Mesendoderm (in vitro differentiated cells): ENCODE measurements at places on chromosomes 13 and 19.
A peak's percentile ranks its signal among the peaks of the same experiment; 100 is the strongest.

GRCh38 chr19:11964858-11965645 is at the start of gene ZNF763:
Gene ZNF763, plus strand, starts transcription at chr19:11965040. Its CDS starts 169 bp downstream, at chr19:11965209.
- DNase-seq = peak; percentile 98

DNA sequence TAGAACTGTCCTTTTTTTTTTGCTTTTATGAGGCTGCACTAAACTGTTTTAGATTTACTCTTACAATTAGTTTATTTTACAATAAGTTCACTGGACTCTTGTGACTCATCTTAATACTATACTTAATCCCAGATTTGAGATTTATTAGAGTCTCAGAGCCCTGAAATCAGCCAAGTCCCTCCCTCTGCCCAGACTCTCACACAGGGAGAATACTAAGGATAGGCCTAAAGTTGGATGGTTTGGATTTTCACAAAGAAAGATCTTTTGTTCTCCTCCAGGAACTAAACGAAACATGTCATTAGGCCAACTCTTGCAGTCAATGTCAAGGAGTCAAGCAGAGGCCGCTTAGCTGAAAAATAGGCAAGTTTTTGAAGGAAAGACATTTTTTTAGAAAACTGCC is 42.7 kb upstream of the MIR17HG start:
- no peak for DNase-seq

DNA sequence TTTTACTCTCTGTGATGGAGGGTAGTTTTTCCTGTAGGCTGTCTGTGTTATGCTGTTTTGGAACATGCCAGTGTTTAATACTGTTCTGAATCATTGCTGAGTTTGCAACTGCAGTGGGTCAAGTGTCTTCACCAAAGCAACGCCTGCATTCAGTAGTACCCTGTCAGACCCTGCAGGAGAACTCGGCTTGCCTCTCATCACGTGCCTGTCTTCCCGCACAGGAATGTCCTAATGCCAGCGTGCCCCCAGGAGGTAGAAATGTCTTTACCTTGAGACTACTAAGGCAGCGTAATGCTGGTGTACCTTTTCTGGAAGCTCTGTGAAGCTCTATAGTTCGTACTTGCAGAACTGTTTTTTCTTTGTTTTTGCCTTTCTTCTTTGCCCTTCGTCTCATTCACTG is 42.3 kb downstream of the POLR1D start:
- peak; percentile 32 for DNase-seq

DNA sequence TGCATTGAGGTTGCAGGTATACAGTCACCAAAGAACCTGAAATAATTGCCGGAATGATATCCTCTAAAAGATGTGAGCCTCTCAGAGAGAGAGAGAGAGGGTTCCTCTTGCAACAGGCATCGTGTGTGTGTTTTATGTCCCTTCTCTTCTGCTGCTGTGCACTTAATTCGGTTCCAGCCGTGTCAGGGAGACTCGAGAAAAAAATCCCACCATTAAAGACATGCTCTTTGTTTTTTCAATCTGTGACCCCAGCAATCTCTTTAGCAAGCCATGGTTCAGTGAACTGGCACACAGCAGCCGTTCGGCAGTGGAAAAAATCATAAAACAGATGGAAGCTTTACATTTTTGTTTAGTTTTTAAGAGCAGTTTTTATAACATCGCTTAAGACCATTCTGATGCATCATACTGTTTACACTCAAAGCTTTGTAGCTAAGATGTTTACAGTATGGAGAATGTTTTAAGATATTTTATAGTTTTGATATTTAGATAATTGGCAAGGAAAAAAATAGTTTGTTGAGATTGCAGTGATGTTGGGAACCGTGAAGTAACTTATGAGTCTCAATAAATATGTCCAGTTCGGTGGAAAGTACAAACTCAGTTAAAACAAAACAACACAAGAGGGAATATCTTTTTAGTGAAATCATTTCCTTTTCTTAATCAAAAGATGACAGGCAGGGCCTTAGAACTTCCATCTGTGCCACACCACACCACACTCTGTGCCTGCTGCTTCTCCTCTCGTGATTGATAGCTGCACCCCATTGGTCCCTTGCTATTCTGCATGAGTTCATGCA is 31.2 kb upstream of the ZNF536 start:
- DNase-seq = no peak

DNA sequence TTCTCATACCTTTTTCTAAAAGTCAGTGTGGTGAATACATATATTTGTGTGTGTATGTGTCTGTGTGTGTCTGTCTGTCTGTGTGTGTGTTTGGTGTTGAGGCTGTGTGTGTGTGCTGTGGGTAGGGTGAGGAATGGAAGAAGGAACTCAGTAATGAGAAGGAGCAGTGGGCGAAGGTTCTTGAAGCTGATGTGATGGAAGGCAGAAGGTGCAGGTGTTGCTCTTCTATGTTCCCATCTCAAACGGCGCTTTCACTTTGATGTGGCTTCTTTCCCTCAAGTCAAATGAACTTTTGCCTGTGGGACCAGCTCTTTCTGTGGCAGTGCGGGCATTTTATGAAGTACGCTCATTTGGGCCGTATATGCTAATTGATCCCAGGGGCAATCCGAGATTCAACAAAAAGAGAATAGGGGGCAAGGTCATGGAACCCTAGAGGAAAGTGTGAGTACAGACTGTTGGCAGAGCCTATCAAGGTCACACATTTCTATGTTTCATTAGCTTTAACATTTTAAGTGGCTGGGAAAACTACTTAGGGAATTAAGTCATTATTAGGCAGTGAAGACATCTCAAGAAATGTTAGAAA is 15.2 kb downstream of the BIVM start:
- no peak for DNase-seq

- DNase-seq = no peak
Observed at GRCh38 chr13:43113603-43114002, 90.2 kb downstream of the DNAJC15 start.

DNA sequence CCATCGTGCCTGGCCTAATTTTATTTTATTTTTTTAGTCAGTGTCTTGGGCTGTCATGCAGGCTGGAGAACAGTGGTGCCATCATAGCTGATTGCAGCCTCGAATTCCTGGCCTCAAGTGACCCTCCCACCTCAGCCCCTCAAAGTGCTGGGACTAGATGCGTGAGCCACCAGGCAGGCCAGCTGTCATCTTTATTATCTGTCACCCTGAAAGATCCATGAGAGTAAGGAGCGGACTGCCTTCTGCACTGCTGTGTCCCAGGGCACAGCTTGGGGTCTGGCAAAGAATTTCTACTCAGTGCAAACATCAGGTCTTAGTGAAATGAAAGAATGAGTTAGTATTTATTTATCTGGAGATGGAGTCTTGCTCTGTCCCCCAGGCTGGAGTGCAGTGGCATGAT is 9.5 kb upstream of the TLE5 start:
- no peak for DNase-seq

DNA sequence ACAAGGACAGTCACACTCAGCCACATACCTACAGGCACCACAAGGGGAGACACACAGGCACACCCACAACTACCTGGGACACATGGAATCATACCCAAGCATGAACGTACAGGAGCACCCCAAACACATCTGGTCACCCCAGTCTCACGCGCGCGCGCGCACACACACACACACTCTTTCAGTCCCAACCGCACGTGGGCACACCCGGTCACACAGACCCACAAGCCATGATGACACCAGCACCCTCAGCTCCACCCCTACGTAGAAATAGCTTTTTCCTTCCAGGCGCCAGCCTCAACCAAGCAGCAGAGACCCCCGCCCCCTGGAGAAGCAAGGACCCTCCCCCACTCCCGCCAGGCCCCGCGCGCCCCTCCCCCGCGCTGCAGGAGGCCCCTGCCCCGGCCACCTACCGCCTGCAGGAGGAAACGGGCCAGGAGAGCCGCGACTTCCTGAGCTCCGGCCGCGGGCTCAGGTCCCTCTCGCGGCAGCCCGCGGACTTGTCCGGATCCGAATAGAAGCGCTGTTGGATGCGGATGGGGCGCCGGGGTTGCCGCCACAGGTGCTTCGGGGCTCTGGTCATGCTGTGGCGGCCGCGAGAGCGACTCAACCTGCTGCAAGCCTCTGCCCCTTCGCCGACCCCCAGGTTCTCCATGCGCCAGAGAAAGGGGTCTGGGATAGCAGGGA is 6.4 kb upstream of the PDE4C start:
- DNase-seq = peak; percentile 94

- no peak for DNase-seq
Observed at GRCh38 chr13:111944171-111944583, 122.8 kb upstream of the SOX1 start.

DNA sequence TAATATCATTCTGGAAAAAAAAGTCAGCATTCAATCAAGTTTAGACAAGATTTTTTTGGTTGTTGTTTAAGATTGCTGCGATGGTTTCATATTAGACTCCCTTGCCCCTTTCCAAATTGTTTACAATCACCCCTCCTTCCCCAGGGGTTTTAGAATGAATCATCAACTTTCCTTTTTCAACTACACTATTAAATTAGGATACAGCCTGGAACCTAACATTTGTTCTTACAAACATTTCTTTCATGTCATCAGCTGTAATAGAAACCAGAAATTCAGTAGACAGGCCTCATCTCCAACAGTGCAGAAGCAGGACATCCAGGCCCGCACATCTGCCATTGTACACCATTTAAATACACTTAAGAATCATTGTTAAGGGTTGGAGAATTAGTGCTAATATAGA is 44.4 kb upstream of the WDFY2 start:
- no peak for DNase-seq

- no peak for DNase-seq
Observed at GRCh38 chr19:29566496-29567054, 39.5 kb upstream of the POP4 start.
